Jurkat, Clone E6-1 (cell line): ENCODE measurements at places on chromosomes 16 and 17.
A peak's percentile ranks its signal among the peaks of the same experiment; 100 is the strongest.

GRCh38 chr17:83200751-83201150 is 121.3 kb downstream of the METRNL start:
- no peak for DNase-seq

DNA sequence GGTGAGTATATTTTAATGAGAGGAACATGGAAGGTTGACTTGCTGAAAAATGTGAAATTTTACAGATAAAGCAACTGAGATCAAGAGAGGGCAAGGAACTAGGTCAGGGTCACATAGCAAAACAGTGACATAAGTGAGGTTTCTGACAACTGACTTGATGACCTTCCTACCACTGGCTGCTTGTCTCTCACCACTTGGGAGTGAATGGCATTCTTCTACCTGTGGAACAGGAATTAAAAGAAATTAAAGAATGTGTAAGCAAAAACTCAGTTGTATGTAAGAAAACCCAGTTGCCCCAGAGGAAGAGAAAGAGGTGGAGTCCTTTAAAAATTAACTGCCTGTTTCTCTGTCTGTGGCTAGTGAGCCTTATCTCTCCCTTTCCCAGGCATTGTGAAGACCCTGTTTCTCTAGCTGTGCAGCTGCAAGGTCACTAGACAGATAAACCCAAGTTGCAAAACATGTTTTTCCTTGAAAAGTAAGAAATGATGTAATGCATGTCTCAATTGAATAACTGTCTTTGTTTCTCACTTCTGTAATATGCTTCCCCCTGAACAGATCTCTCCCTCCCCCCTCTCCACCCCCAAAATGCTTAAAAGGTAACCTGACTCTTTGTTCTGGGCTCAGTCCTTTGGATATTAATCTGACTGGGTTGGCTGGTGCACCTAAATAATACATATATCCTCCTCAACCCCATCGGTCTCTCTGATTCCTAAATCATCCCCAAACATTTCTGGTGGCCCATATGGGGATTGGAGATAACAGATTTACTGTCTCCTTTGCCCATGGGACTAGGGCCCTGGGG is 23.4 kb downstream of the ACSM1 start:
- no peak for DNase-seq

DNA sequence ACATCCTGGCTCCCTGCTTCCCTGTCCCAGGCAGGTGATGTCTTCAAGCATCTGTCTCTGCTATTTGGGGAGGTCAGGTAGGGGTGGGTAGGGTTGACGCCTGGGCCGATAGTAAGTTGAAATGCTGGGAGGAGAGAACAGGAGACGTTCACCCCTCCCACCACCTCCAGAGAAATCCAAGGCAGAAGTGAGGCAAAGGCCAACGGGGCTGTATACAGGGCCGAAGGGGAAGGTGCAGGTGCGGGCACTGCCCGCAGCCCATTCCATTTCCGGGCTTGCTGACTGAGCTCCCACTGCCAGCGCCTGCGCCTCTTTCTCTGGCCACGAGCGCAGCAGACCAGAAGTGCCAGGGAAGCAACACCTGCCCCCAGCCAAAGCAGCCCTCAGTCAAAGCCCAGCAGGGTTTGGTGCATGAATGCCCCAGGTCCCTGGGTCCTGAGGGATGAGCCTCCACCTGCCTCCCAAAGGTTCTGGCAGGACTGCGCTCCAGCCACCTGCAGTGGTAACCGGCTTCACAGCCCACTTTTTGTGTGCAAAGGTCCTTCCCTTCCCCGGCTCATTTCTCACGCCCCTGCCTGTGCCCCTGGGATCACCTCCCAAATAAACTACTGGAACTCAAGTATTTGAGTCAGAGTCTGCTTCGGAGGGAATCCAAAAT is 127.6 kb upstream of the TNRC6C start:
- DNase-seq: no peak

DNA sequence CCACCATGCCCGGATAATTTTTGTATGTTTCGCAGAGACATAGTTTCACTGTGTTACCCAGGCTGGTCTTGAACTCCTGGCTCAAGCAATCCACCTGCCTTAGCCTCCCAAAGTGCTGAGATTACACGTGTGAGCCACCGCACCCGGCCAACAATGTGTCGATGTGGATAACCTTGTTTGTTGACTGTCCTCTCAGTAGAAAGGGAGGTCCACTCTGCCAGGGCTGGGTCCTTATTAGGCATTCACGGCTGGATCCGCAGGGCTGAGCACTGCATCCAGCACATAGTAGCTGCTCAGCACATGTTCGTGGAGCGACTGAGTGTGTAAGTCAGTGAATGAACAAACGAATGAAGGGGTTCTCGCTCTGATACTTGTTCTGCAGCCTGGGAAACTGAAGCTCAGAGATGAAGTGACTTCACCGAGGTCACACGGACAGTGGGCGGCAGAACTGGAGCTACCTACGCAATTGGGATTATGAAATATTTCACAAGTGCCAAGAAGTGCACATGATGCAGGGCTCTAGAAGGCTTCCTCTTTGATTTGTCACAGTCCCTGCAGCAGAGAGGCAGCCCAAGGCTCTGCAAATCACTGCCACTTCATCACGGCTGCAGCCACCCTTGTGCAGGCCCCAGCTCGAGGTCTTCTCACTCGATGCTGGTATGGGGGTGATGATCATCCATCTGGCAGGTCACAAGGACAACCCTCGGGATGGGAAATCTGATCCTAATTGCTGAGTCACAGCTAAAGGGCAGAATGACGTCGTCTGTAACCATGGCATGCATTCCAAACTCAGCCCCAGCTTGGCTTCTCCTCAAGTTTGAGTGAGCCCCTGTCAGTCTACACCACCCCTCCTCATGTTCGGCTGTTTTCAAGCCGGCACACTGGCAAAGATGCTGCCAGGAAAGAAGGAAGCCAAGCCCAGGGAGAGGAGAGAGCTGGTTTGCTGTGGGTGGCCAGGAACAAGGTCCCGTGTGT is 28.0 kb upstream of the SNN start:
- DNase-seq: no peak

DNA sequence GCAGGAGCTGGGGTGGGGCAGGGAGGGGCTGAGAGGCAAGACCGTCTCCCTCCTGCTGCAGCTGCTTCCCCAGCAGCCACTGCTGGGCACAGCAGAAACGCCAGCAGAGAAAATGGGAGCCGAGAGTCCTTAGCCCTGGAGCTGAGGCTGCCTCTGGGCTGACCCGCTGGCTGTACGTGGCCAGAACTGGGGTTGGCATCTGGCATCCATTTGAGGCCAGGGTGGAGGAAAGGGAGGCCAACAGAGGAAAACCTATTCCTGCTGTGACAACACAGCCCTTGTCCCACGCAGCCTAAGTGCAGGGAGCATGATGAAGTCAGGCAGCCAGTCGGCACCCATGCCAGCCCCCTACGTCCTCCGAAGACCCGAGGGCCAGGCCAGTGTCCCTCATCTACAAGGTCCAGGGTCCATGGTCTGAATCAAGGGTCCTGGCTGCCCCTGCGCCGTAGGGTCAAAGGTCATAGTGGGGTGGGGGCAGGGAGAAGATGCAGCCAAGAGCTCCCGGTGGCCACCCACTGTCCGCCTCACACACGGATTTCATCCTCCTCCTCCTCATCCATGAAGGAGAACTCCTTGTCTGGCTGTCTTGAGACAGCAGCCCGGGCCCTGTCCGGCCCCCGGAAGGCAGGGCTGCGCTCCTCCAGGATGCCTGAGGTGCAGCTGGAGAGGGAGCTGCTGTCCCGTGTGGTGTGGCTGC is 23.4 kb upstream of the CPSF4L start:
- no peak for DNase-seq

DNA sequence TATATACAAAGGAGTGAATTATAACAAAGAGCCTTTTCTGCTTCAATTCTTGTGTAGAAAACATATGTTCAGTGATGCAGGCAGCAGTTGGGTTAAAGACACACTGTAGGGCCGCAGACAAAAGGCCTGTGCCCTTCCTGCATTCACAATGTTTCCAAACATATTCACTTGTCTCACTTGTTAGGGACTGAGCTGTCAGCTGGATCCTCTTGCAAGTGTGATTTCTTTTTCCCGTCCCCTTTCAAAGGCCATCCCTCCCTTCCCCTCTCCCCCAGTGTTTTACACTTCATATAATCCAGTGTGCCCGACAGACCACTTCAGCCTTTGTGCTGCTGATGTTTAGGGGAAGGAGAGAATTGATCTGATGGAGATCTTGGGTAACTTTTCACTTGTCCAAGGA is 217.0 kb downstream of the FTO start:
- DNase-seq: no peak

- DNase-seq: no peak
Measured at GRCh38 chr16:72475688-72476087, 303.7 kb upstream of the PMFBP1 start.

- DNase-seq: no peak
Measured at GRCh38 chr17:79872762-79873161, 33.5 kb upstream of the CBX4 start.

GRCh38 chr16:72113616-72113945 is 19.9 kb downstream of the DHX38 start:
- no peak for DNase-seq

- no peak for DNase-seq
Measured at GRCh38 chr16:2999929-3000328, 12.8 kb upstream of the CLDN9 start.

GRCh38 chr16:75402821-75403475 is 30.4 kb downstream of the CFDP1 start:
- DNase-seq: peak; percentile 34

GRCh38 chr17:35849469-35850348 is 19.0 kb downstream of the HEATR9 start:
- DNase-seq: peak; percentile 74

- DNase-seq: no peak
Measured at GRCh38 chr17:41975099-41976083, 8.8 kb downstream of the CNP start.

- DNase-seq: no peak
Measured at GRCh38 chr17:19379361-19380065, 1.2 kb downstream of the MAPK7 start.

- peak; percentile 73 for DNase-seq
Measured at GRCh38 chr16:54193665-54194333, 92.8 kb downstream of the IRX3 start.

DNA sequence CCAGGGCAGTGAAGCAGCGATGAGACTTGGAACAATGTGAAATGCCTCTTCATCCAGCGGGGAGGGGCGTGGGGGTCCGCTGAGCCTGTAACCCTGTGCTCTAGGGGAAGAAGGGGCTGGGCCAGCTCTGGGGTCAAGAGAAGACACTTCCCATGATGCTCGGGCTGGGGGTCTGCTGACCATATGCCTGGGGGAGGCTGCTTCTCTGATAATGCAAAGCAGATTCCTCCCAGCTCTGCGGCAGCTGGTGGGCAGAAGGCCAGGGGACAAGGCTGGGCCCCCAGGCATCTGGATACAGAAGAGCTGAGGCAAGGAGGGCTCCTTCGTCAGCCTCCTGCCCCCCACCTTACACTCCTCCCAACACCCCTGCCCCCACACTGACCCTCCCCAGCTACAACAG is 24.7 kb downstream of the NGFR start:
- no peak for DNase-seq

DNA sequence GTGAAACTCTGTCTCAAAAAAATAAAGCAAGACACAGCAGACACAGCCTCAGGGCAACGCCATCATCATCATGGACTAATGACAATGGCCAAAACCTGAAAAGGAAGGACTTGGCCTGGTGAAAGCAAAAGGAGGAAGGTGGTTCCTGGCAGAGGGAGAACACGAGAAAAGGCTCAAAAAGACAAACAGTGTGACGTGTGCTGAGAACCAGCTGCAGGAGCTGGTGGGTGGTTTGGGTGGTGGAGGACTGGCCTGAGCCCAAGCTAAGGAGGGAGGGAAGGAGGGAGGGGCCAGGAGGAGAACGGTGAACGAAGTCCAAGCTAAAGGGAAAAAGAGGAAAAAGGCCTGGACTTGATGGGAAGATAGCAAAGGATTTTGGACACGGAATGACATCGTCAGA is 85.1 kb downstream of the SLC39A11 start:
- no peak for DNase-seq

- DNase-seq: no peak
Measured at GRCh38 chr17:42333053-42333452, 44.8 kb downstream of the STAT5A start.

DNA sequence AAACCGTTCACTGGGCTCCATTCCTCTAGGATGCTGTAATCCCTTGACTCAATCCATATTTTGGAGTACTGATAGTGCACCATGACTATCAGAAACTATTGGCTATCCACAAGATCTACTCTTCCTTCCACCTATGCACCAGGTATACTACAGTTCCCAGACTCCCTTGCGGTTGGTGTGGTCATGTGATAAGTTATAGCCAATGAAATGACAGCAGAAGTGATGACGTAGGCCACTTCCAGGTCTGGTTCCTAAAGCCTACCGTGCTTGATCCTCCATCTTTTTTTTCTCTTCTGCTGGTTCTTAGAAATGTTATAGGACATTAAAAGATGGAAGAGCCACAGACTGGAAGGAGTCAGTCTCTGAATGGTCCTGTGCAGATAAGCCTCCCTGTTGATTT is 278.8 kb upstream of the C16orf82 start:
- DNase-seq: peak; percentile 22

DNA sequence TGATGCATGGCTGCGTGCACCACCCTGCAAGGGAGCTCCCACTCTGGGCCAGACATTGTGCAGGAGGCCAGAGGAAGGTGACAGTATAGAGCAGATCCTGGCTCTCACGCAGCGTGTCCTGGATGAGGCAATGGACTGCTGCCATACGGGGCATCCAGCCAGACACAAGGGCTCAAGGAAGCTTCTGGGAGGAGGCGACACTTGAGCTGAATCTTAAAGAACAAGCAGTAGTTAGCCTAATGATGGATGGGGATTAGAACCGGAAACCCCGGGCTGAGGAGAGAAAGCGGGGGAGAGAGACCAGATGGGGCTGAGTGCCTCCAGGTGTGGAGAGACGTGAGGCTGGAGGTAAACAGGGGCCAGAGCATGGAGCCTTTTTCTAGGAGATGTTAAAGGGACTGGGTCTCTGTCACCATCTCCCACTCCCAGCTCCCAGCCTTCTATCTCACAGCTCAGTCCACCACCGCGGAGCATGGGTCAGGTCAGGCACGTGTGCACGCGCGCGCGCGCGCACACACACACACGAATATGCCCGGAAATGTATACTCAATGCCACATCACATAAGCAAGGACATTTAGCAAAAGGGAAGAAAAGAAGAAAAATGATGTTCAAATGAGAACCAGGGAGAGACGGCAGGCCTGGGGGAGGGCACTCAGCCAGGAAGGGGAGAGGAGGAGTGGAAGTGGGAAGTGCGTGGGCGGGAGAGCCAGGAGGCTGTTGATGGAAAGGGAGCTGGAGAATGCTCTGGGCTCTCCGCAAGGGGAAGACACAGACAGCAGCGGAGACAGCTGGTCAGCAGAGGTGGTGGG is 46.3 kb downstream of the CCDC42 start:
- no peak for DNase-seq

GRCh38 chr16:47511882-47512281 is 50.8 kb downstream of the PHKB start:
- DNase-seq: no peak

GRCh38 chr17:81957691-81958432 is 3.1 kb downstream of the NOTUM start:
- DNase-seq: no peak

DNA sequence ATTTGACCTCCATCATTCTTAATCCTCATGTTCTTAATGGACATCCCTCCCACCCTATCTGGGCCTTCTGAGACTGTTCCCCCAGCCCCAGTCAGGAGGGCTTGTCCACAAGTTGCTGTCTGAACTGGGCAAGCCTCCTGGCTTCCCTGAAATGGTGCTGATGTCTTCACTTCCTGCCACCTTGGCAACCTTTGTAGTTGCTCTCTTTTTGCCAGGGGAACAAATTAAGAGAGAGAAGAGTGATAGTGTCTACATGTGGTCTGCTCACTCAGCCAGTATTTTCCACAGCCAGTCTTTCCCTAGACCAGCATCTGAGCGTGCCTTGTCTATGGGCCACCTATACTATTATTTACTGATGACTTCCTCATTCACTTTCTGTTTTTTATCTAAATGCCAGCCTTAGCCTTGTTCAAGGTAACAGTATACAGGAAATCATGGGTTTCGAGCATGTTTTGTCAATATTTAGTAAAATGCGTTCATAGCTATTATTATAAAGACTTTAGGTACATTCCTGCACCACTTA is 710.1 kb downstream of the MAF start:
- DNase-seq: no peak
